Skin of body (tissue), 3 donors: ENCODE measurements at places on chromosomes 2 and 18. TPM values are rescaled to one million over a fixed set of nuclear protein-coding genes. Genes with fewer than 3 reads are reported as not detected.

DPP10 gene
- 1.1 TPM for total RNA-seq

CD8B2 gene
- 0.10 TPM for total RNA-seq

SRD5A2 gene
- total RNA-seq, result not detected

DCDC2C gene
- 0.20 TPM for total RNA-seq

BUB1 gene
- 16.7 TPM for total RNA-seq

MYCN gene
- 15.6 TPM for total RNA-seq

ATG16L1 gene
- 20.3 TPM for total RNA-seq

REG3A gene
- total RNA-seq, result not detected

IL36B gene
- 0.20 TPM for total RNA-seq

IGFBP2 gene
- total RNA-seq, result 80.0 TPM

UGT1A3 gene
- total RNA-seq, result not detected

EIF2AK2 gene
- total RNA-seq, result 31.6 TPM

OST4 gene
- total RNA-seq, result 199 TPM

CHRNA1 gene
- 4.2 TPM for total RNA-seq

LYG2 gene
- 16.5 TPM for total RNA-seq
